Brain (organoid and tissue), 16 donors: ENCODE measurements at places on chromosomes 2 and 18. TPM values are rescaled to one million over a fixed set of nuclear protein-coding genes. Genes with fewer than 3 reads are reported as not detected.
A peak's percentile ranks its signal among the peaks of the same experiment; 100 is the strongest.

ASB18 gene
- polyA plus RNA-seq, result not detected

RAB6C gene
- 0.29 TPM for polyA plus RNA-seq

UGT1A4 gene
- not detected for polyA plus RNA-seq

DNA sequence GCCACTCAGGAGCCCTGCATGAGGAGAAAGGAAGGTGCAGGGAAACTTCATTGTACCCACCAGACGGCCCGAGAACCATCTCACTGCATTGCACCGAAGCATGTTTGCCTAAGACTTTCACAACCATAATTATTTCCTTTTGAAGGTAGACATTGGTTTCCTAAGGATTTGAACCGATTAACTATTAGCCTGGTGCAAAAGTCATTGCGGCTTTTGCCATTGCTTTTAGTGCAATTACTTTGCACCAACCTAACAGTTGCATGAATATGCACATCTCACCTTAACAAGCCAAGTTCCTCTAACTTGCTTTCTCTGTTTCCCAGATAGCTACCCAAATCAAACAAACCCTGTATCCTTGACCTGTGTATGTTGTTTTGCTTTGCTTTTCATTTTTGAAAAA lies 516.3 kb upstream of the ID2 start:
- DNase-seq, result no peak

DNA sequence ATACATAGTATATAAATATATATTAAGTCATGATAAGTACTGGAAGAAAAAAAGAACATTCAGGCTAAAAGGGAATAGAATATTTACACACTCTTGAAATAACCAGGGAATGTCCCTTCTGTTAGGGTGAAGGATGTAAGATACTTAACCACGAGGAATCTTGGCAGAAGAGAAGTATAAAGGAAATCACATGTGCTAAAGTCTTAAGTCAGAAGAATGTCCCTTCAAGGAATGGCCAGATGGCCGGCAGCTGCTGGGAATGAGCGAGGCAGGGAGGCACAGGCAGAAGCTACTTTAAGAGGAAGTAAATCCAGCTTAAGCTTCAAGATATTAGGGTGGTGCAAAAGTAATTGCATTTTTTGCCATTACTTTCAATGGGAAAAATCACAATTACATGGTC lies 5.5 kb downstream of the CCDC102B start:
- no peak for DNase-seq

DNA sequence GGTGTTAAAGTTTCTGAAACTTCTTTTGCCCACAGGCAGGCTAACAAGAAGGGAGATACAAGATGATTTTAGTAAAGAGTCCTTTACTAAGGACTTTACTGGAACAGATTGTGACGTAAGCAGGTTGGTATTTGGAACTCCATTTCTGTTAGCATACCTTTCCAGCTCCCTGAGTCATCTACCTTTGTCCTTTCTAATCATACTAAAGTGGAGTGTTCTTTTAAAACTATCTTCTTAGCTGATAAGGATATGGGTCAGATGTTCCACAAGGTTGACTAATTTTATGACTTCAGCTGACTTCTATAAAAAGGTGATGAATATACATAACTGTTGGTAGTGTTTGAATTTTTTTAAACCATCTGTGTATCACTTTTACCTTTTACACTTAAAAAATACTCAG lies 21.1 kb downstream of the UGP2 start:
- DNase-seq, result no peak

DNA sequence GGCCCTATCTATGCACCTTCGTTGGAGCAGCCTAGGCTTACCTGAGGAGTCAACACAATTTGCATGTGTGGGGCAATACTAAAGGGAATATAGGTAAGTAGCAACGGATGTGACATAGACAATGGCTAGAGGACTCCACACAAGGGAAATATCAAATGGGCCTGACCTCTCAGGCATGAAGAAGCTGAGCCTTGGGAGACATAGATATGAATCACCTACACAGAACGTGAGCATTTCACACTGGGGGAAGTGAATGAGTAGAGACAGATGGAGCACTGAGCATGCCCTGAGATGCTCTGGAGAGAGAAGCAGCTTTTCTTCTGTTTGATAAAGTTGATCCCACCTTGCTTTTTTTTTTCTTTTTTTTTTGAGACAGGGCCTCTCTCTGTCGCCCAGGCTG lies 97.9 kb downstream of the ATL2 start:
- DNase-seq, result no peak

- no peak for DNase-seq
Measured at GRCh38 chr2:101729521-101730190, 32.1 kb downstream of the MAP4K4 start.

- DNase-seq, result no peak
Measured at GRCh38 chr2:43062058-43062457, 164.3 kb downstream of the ZFP36L2 start.

DNA sequence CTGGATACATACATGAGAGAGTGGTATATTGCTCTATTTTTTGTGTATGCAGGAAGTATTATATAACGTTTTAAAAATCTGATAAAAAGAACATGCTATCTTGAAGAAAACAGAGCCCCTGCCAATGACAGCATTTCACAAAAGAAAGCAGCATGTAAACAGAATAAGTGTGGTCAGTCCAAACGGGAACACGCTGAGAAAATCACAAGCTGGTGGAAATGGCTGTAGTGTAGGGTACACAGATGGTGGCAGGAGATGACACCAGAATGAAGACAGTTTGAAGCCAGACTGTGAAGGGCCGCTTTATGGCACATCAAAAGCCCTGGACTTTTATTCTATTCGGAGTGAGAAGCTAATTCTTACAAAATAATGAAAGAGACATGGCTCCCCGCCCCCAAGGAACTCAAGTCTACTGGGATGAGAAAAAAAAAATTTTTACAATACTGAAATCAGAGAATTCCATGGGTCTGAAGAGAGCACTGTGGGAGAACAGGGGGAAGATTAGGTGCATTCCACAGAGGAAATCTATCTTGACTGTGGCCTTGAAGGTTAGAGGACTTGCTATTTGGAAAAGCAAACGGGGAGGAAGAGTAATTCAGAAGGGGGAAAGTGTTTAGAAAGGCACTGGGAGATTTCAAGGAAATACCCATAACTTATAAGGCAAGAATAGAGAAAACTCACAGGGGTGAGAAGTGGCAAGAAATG lies 217.7 kb upstream of the SMAD7 start:
- peak; percentile 75 for DNase-seq

OSBPL6 gene
- 3.6 TPM for polyA plus RNA-seq

- no peak for DNase-seq
Measured at GRCh38 chr18:25029802-25030201, 322.2 kb downstream of the ZNF521 start.

GRCh38 chr2:151906633-151906998 lies 78.4 kb upstream of the ARL5A start:
- no peak for DNase-seq

NOSTRIN gene
- 1.2 TPM for polyA plus RNA-seq

CROCC2 gene
- polyA plus RNA-seq, result not detected

GRCh38 chr18:27372386-27372785 lies 187.3 kb upstream of the CHST9 start:
- no peak for DNase-seq

GRCh38 chr2:141728886-141729285 lies 401.9 kb downstream of the LRP1B start:
- peak; percentile 27 for DNase-seq

- no peak for DNase-seq
Measured at GRCh38 chr2:48445091-48445725, 84.7 kb upstream of the STON1 start.

WDR12 gene
- polyA plus RNA-seq, result 19.5 TPM

TGOLN2 gene
- polyA plus RNA-seq, result 80.0 TPM

SLC23A3 gene
- not detected for polyA plus RNA-seq

DNA sequence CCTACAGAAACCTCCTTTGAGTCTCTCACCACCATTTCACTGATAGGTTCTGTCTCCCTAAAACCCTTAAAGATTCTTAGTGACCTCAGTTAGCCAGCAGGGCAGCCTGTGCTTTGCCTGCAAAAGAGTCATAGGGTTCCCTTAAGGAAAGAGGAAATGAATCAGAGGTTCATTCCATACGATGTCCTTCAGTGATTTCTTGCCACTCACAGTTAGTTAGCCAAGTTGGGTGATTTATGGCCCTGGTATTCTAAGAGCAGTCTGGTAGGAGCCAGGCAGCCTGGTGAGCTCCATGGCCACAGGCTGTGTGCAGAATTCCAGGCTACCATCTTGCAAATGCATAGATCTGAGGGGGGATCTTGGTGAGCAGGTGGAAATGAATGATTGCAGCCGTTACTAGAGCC lies 18.7 kb upstream of the CCBE1 start:
- DNase-seq, result no peak

PIAS2 gene
- polyA plus RNA-seq, result 13.3 TPM

ANKRD62 gene
- polyA plus RNA-seq, result not detected

DNA sequence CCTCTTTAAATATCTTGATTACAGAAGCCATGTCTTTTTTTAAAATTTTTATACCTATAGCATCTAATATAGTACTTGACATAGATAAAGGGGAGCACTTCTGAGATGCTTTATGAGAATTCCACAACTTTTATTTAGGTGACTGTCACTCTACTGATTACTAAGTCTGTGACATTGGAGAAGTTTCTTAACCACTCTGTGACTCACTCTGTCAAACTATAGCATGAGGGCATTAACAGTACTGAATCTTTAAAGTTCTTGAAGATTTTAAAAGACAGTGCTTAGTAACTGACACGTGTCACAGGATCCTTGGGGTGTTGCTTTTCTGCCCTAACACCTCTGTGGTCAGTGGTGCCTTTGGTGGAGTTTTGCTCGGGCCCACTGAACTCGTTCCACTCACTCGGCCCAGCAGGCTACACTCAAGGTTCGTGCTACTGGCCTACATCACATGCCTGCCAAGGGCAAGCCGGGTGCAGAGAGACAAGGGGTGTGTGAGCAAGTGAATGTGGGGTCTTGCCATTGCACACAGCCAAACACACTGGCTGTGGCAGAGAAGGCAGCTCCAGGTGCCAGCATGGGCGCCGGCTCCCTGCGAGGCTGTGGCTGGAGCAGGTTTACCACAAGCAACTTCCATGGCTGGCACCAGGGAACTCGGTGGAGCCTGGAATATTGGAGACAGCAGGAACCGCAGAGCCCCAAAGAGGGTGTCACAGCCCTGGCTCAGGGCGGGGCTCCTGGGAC lies 734.0 kb upstream of the CDH7 start:
- no peak for DNase-seq

- no peak for DNase-seq
Measured at GRCh38 chr18:25284281-25284680, 67.7 kb downstream of the ZNF521 start.

PAIP2B gene
- polyA plus RNA-seq, result 19.4 TPM

DNA sequence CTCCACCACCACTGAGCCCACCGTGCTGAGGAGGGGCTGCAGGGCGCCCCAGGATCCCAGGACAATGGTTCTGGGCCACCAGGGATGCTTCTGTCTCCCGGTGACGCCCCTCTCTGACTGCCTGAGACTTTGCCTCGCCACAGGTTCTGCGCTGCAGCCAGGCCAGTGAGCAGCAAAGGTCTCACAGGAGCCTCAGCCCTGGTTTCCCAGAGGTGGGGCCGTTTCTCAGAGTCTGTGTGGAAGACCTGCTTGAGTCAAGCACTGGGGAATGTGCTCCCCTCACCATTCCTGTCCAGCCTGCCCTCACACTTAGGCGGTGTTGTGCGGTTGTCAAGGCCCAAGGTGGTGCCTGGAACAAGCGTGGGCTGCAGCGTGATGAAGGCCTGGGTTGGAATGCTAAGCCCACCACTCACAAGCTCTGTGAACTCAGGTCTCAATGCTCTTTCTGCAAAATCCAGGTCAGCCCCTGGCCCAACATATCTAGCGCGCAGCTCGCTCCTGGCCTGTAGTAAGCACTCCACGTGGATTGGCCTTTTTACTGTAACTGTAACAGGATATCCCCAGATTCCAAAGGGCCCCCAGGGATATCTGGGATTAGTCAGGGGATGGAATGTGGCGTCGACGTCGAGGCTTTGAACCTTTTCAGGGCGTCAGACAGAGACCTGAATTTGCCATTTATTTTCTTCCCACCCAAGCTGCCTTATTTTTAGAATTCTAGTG lies 47.6 kb downstream of the PLB1 start:
- no peak for DNase-seq

DNAJC5G gene
- not detected for polyA plus RNA-seq

BOK gene
- 76.1 TPM for polyA plus RNA-seq

- DNase-seq, result no peak
Measured at GRCh38 chr18:63022429-63023022, 297.0 kb downstream of the BCL2 start.

DNA sequence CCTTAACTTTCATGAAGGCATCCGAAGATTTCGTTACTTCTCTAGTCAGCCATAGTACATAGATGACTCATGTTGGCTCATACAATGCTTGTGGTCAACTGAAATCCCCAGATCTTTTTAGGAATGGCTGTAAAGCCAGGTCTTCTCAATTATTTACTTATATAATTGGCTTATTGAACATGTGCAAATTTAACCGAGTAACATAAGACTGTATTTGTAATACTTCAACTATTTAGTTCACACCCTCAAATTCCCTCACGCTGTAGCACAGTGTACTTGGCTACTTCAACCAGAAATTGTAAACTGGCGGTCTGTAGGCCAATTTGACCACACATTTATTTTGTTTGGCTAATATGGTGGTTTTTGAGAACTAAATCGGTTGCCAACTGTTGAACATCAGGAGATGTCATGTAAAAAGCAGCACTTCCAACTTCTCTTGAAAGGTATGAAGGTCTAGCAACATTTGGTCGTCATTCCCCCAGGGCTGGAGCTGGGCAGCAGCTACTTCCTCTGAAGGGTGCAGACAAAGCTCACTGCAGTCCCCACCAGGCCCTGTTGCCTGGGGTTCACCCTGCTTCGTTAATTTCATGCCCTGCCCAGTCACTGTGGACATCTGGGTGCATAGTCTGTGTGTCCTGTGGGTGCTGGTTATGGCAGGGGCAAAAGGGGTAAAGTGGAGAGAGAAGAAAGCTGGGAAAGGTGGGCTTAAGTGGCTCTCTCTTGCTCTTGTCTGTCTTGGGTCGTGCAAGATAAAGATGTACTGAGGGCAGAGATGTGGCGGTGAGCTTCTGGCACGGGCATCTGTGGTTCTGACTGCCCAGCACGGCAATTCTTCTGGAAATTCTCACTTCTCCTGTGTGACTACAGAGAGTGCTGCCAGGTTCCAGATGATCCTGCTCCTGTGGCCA lies 3.2 kb upstream of the SH3RF3 start:
- DNase-seq, result no peak

CDH19 gene
- 0.68 TPM for polyA plus RNA-seq

GRCh38 chr2:123493687-123494086 lies 531.4 kb upstream of the CNTNAP5 start:
- DNase-seq, result no peak
